ENCODE measurements at places on chromosomes 4 and X.

DNA sequence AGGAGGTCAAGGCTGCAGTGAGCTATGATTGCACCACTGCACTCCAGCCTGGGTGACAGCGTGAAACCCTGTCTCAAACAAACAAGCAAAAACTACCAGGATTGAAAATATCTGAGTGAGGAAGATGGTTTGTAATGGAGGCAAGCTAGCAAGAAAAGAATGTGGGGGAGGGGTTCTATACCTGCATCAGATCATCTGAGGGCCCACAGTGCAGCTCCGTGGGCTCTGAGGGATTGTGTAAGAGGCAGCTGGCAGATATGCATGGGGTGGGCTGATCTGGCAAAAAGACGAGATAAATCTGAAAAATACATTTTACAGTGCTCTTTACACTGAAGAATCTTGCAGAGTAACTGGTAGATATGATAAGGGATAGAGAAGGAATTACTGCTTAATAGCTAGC lies 28.9 kb upstream of the CHRNA9 start:
- no peak for DNase-seq

- DNase-seq = no peak
These were observed 142.9 kb upstream of the MBNL3 start for GRCh38 chrX:132631579-132632232.

DNA sequence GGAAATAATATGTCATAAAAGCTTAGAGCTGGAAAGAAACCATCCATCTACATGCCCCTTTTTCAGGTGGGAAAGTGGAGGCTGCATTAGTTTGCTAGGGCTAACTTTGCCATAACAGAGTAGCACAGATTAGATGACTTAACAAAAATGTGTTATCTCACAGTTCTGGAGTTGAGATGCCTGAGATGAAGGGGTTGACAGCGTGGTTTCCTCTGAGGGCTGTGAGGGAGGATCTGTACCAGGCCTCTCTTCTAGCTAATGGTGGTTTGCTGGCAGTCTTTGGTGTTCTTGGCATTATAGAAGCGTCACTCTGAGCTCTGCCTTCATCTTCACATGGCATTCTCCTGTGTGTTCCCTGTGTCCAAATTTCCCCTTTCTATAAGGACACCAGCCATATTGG lies 2.4 kb downstream of the CHRNA9 start:
- DNase-seq = no peak

DNA sequence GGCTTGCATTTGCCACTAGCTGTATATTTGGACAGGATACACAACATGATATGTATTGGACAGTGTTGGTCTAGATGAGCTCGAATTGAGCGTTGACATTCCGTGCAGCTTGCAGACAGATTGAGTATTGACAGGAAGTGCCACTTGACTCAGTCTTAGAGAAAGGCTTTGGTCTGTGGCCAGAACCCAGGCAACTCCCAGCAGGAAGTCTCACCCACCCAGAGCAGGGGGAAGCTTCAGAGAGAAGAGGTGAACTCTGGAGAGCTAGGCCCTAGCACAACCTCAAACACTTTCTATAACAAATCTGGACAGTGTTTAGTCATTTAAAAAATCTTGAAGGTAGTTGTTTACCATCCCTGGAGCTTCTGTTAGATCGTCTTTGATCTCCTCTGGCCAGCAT lies 280.5 kb downstream of the FBXW7 start:
- DNase-seq = no peak

- DNase-seq = no peak
These were observed 9.1 kb downstream of the SYN1 start for GRCh38 chrX:47610511-47610910.

- no peak for DNase-seq
These were observed 32.7 kb upstream of the NKRF start for GRCh38 chrX:119638725-119639471.

DNA sequence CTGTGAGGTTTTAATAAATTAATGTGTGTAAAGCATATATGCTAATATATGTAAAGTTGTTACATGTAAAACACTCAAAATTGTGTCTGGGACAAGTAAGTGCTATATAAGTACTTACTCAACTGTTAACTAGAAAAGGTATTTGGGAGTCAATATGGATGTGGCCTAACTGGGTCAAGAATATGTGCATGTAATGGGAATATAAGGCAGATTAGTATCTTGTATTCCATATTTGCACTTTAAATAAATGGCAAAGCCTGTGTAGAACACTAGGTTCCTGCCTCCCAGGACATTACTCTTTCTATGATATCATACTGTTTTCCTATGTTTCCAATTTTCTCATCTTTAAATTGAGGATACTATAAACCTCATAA lies 270.6 kb downstream of the FBXO8 start:
- no peak for DNase-seq

DNA sequence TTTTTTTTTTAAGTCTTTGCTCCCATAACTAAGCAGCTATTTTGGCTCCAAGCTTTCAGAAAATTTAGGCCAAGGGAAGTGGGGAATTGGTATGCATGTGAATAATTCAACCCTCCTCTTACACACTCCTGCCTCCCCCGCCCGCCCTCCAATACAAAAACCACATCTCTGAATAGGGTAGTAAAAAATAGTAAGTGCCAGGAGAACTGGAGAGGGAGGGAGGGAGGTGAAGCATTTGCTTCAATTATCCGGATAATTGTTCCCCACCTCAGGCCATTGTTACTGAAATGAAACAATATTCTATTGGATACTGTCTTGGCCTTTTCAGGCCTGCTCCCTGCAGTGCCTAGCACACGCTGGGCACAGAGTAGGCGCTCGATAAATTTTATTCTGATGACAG lies 5.5 kb upstream of the GSX2 start:
- DNase-seq = no peak

DNA sequence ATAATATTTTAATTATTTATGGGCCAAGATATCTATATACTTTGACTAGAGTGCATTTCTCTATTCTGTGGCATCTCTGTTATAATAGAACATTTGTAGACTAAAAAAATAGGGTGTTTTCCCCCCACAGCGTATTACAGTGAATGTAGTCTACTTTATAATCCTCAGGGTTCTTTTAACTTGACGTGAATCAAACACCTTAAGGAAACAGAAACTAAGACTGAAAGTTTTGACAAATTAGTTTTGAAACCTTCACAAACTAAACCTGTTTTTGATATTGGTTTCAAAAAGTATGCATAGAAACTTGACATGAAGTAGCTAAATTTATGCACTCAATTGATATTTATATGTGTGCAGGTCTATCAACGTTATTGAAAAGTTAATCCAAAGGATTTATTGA lies 1963.1 kb upstream of the TENM3 start:
- no peak for DNase-seq

GRCh38 chr4:38667085-38667893 lies 3.3 kb downstream of the KLF3 start:
- DNase-seq = no peak

GRCh38 chr4:122747883-122748282 lies 15.4 kb downstream of the BBS12 start:
- no peak for DNase-seq

DNA sequence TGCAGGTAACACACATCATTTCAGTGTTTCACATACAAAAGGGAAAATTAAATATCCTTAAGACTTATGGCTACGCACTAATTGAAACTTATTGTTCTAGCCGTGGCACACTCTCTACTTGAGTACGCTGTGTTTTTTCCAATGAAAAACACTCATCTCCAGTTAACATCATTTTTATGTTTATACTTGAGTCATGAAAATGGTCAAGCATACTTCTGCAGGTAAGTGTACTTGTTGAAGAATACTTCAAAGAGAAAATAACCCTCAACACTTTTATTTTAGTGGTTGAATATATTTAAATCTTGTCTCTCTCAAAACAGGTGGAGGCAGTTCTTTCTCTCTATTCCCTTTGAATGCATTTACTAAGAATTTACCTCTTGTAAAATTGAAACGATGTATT lies 538.7 kb upstream of the PCDH7 start:
- DNase-seq = no peak

- DNase-seq = peak; percentile 35
These were observed 2.3 kb upstream of the XPNPEP2 start for GRCh38 chrX:129736491-129736890.

GRCh38 chr4:128570387-128570975 lies 239.0 kb upstream of the JADE1 start:
- no peak for DNase-seq

DNA sequence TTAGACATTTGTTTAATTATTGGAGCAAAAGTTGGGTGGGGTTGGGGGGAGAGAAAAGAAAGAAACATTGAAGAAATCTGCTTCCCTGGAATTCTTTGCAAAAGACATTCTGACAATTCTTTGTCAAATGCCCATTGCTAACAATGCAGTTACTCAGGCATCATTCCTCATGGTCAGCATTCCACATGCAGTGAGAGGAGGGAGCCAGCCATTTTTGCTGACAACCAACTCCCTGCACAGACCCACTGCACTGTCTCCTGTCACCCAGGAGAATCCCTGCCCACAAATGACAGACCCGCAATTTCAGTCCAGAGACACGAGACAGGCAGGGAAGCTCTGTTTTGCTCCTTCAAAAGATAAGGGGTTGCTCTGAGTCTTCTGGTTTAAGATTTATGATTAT lies 985.1 kb upstream of the SLIT2 start:
- no peak for DNase-seq

DNA sequence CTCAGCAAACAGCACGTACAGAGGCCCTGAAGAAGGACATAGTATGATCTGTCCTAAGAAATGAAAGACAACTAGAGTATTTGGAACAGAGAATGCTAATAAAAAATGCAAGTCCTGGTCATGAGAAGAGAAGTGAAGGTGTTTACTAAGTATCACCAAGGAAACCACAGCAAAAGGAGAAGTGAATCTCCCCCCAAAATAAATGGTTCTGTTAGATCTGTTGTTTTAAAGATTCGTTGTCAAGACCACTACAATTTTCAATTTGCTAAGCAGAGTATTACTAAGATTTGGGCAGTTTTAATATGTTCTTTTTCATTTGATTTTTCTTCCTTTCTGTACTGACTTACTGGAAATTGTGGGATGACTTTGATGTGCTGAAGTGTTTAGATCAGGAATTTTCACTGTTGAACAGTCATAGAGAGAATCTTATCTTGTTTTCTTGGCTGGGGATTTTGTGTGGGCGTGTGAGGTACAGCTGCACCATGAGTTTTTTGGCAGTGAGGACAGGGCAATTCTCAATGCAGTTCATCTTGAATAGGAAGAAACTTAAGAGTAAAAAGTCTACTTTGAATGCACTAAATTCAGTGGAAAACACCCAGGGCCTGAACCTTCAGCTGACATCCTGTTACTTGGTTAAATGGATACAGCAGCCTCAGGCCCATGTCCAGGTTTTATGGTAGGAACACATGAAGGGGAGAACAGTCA lies 132.2 kb downstream of the STIM2 start:
- no peak for DNase-seq

DNA sequence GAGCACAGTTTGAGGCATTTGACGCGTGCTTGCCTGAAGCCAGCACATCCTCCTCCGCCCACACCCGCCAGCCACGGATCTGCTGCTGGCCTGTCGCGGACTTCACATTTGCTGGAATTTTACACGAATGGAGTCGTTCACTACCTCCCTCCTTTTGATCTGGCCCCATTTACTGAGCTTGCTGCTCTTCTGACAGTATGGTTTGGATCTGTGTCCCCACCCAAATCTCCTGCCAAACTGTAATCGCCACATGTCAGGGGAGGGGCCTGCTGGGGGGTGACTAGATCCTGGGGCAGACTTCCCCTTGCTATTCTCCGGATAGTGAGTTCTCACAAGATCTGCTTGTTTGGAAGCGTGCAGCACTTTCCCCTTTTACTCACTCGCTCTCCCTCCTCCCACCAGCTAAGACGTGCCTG lies 19.9 kb upstream of the CPLX1 start:
- DNase-seq = no peak

DNA sequence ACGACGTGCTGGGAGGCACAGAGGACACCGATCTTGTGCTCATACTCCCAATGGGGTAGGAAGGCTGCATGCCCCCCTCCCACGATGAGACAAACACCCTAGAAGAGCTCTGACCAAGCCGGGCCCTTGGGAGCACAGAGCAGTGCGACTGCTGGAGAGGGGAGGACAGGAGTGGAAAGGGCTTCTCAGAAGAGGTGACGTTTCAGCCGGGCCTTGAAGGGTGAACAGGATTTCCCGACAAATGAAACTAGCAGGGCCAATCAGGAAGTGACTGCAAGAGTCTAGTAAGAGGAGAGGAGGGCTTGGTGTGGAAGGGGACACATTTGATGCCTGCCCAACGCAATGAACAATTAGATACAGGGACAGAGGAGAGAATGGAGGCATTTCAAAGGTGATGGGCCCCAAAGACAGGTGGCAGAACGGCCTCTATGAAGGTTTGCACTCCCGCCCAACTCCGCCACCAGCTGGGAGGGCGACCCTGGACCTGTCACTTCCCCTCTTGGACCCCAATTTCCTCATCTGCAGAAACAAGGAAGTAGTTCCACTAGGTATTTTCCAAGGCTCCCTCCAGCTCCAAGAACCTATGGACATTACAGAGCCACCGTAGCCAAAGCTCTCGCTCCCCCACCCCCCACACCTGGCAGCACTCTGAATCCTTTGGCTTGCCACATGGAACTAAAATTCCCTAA lies 3.9 kb downstream of the HCFC1 start:
- DNase-seq = no peak

DNA sequence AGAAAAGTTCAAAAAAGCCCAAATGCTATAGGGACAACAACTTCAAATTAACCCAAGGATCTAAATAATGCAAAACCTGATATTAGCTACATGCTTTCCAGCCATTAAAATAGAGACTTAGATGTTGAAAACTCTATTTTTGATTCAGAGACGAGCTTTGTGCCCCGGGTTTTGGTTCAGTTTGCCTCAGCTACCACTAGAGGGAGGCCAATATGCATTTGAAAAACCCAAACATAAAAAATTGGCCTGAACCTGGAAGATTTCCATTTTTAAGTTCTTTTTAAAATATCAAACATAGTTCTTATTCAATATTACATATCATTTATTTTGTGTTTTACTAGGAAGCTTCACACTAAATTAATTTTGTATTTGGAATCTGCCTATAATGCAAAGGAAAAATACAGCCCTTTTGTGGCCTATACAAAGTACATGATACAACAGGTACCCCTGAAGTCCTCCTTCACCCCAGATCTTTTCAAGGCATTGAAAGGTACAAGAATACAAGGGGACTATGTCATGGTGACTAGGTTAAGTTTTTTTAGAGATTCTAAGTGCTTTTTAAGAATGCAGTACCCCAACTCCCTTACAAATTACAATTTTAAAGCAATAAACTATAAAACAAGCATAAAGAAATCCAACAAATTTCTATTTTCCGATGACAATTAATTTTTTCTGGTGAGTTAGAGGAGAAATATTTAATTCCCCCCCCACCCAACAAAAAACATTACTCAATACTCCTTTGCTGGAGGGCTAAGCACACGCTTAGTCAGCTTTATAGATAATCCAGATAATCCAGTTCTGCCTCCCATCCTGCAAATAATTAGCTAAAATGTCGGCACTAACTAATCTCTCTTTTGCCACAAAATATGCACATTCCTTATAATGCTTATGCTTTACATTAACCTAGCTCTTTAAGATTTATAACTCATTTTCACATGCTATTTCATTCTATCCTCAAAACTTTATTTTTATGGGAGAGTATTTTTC lies 97.7 kb upstream of the PTPN13 start:
- no peak for DNase-seq

- no peak for DNase-seq
These were observed 1.8 kb upstream of the EXOSC9 start for GRCh38 chr4:121799208-121799823.

All from cardiac septum (tissue), 1 donor.